ENCODE measurements at places on chromosomes 1 and 21.

DNA sequence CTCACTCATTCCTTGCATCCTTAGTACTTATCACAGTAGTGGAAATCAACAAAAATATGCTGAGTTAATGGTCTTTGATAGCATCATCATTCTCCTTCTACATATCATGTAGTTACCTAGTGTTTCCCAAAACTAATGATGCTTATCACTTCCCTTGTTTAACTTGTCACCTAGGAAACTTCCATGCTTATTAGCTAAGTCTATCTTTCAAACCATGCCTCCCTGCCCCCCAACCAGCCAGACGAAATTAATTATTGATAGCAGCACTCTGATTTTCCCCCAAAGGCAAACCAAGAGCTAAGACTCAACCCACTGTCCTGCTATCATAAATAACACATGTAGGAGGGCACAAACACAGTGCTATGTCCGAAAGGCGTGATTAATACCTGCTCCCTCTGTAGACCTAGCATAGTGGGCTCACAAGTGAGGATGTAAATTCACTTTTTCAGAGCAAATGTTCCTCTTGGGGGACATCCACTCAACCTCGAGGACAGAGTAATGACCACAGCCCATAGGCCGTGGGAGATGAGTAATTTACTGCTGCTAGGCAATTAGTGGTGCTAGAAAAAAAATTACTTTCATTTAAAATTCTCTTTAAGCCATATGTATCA, 25.8 kb upstream of the LPAR3 start:
- no peak for DNase-seq

DNA sequence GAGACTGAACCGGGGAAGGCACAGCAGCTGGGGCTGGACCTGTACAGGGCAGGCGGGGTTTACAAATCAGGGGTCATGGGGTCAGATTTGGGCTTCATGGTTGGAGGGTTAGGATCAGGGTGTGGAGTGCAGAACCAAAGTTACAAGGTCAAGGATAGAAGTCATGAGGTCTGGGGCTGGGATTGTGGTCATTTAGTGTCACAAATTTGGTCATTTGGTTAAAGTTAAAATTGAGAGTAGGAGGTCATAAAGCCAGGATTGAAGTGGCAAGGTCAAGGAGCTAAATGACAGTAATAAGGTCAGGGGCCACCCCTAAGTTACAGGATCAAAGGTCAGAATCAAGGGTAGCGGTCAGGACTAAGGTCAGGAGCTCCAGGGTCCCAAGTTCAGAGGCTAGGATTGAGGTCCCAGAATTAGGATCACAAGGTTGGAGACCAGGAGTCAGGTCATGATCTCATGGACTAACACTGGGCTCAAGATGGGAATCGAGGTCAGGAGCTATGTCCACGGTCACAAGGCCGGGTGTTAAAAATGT, 20.4 kb downstream of the SERINC2 start:
- DNase-seq = no peak

DNA sequence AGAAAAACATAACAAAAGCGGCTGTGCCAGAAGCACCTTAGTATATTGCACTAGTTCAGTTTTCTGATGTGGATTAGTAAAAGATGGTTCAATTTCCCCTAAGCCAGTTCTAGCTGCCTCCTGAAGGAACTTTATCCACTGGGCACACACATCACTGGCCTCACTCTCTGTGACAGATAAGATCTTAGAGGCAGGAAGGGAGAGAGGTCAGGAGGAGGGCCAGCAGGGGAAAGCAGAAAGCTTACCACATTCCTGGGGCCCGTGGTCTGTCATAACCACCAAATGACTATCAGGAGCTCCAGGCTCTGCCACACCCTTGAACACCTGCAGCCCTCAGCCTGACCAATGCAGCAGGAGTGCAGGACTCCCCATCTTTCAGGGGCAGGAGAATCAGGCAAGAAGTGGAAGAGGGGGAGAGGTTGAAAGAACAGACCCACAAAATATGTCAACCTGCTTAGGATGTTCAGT, 37.8 kb downstream of the LRRC71 start:
- DNase-seq = no peak

GRCh38 chr1:24321697-24322469, 2.7 kb downstream of the GRHL3 start:
- peak; percentile 80 for DNase-seq

DNA sequence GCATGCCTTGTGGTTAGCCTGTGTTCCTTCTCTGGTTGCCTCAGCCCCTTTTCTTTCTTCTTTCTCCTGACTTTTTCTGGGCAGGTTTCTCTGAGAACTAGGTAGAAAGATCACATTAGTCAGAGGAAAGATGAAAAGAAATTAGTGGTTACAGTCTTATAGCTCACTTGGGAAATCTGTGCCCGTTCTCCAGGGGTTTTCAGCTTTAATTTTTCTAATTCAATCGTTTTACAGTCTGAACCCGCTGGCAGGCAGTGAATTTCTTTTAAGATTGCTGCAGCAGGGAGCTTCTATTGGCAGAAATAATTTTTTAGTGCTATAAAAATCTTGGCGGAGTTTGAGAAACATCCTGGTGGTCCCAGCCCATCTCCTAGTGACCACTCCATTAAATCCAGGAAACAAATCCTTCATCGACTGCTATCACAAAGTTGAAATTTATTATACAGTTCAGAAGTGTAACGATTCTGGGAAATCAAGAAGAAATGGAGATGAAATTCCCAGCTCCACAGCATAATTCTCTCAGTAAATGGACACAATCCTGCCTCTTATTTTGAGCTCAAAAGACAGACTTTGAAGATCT, 113.1 kb downstream of the PCP4 start:
- DNase-seq = no peak

DNA sequence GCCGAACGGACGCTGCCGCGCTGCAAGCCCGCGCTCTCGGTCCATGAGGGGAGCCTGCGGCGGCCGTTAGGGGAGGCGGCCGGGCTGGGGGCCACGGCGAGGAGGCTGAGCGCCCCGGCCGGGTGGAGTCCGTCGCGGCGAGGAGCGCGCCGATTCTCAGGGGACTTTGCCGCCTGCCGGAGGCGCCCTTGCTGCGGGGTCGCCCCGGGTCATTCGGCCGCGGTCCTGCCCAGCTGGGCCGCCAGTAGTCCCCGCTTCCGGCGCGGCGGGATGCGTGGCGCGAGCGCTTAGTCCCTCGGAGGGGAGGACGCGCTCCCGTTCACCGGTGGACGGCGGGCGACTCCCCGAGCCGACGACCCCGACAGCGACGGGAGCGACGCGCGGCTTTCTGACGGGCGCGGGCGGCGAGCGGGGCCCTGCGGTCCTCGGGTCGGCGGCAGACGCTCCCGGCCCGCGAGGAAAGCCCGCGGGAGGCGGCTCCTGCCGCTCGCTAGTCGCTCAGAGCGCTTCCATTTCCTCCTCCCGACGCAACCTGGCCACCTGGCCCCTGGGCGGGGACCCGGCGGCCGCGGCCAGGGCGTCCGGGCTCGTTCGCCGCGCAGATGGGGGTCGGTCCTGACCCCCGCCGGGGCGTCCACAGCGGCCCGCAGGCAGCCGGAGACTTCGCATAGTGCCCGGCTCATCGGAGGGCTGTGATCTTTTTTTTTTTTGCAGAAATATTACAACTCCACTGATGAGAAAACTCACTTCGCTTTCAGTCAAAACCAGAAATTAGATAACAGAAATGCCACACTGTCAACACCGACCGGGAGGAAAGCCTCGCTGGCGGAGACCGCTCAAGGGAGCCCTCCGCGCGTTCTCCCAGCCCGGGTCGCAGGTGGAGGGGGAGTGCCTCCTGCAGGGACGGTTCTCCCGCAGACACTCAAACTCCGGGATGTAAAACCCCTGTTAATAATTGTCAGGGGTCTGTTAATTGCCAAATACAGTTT, 641 bp upstream of the ZBTB21 start:
- DNase-seq = no peak

- DNase-seq = no peak
Observed at GRCh38 chr1:167022384-167022783, 33.3 kb downstream of the MAEL start.

DNA sequence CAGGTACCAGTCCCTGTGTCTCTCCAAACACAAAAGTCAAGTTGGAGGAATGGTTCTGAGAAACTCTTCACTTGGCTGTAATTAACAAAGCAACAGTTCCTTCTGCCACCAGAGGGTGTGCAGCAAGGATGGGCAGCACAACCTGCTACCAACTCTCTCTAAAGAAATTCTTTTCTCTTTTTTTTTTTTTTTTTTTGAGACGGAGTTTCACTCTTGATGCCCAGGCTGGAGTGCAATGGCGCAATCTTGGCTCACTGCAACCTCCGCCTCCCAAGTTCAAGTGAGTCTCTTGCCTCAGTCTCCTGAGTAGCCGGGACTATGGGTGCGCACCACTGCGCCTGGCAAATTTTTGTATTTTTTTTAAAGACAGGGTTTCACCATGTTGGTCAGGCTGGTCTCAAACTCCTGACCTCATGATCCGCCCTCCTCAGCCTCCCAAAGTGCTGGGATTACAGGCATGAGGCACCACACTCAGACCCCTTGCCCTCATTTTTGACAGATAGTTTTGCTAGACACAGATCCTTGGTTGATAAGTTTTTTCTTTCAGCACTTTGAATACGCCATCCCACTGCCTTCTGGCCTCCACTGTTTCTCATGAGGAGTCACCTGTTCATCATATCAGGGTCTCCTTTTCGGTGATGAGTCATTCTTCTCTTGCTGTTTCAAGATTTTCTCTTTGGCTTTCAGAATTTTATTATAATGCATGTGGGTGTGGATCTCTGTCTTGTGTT, 12.1 kb upstream of the DEGS1 start:
- DNase-seq = no peak

- no peak for DNase-seq
Observed at GRCh38 chr1:72235062-72235461, 47.3 kb downstream of the NEGR1 start.

DNA sequence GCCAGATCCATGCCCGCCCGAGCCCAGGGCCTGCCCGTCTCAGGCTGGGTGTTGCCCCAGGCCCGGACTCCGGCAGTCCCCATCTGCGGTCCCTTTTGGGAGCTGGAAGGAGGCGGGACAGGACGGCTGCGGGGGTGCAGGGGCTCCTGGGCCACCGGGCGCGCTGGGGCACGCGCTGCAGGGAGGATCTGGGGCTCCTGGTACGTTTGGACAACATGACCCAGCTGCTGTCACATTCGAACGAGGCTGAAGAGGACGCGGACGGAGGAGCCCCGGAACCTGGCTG, 6.6 kb upstream of the CALML6 start:
- DNase-seq = no peak

GRCh38 chr1:160619742-160620277, 27.0 kb downstream of the SLAMF1 start:
- DNase-seq = no peak

DNA sequence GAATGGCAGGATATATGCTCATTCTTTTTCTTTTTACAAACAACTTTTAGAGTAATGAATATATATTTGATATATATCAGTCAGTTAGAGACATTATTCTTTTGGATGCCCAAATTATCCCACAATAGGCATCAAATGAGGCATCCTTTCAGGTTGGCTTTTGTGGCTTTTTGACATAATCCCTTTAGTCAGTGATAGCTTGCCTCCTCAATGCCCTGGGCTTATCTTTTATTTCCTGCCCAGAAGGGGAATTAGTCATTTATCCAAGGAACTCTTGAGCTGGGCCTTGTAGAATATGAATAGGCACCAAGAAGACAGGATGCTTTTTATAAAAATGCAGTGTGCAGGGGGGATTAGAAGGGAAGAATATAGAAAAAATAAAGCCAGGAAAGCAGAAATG, 22.2 kb downstream of the EPHX4 start:
- no peak for DNase-seq

GRCh38 chr1:44596511-44596910, 77.8 kb downstream of the TMEM53 start:
- DNase-seq = no peak

DNA sequence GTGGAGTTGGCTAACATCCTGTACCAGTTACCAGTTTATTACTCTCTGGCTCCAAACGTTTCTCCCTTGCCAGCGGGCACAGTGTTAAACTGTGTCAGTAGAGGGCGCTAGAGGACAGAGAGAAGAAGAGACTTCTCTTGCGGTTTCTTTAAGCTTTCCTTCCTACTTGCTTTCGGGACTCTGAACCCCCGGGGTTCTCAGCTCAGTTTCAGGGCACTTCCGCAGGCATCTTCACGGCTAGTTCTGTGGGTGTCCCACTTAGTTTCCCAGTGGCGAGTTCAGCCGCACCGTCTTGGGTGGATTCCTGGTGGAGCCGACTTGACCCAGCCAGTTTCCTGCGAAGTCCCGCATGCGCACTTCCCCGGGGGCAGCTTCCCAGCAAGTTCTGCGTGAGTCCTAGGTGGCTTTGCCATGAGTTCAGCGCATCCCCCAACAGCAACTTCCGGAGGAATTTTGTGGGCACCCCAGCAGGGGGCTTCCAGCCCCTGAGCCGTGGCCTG, 37.9 kb upstream of the BTG2 start:
- DNase-seq = peak; percentile 81

DNA sequence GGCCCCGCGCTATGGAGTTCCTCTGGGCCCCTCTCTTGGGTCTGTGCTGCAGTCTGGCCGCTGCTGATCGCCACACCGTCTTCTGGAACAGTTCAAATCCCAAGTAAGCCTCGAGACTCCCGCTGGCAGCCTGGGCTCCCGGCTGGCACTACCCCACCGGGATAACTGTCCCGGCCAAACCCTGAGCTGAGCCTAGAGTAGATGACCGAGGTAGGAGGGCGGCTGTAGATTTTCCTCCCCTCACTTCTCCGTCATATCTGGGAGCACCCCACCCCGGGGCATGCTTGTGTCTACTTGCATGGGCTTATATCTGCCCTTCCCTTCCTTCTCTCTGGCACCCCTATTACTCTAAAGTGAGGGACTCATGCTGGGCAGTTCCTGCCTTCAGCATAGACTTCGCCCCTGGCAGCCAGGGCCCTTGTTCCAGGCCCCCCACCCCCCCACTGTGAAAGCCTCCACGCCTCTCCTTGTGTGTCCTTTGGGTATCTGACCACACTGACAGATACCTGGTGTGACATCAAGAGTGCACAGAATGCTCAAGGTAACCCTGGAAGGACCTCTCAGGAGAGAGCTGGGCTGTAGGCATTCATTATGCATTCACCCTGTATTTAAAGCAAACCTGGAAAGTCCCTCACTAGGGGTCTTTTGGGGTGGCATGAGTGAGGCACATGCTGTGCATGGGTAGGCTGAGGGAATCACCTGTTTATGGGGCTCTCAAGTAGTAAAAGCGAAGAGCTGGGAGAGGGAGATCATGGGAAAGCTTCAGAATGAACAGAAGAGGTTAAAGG, 485 bp downstream of the EFNA1 start:
- no peak for DNase-seq

DNA sequence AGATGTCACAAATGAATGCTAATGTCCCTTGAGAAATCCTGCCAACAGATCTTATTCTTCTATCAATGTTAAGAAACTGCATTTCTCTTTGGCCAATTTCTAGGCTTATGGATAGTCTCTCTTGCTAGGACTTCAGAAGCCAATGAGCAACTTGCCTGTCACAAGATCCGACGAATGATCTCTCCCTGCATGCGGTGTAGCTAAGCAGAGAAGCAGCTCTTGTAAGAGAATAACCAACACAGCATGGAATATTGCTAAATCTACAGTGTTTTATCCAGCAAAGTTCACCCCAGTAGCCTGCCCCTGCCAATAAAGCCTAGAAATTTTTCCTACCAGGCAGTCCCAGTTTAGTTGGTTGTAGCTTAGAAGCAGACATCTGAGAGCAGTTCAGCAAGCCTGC, 2.1 kb upstream of the SLC44A5 start:
- no peak for DNase-seq

Data from GM06990 (cell line).